ENCODE measurements at places on chromosomes 7 and 10.

DNA sequence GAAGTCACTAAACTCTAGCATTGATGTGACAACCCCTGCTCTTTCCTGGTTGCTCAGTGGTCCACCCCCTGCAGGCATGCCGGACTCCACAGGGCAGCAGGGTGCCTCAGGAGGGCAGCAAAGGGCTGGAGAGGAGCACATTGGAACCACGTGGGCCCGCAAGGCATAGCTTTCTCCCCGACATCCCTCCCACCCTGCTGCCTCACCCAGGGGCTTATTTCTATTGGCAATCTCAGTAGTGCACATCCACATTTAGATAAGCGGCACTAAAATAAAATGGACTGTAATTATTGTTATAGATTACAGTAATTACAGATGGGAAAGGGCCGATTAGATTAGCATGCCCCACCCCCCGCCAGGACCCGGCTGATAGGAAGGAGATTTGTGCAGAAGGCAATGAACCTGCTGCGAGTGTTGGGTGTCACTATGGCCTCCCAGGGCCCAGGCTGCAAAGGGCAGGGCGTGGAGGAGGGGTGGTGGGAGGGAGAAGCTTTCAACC lies 580.1 kb downstream of the GRID1 start:
- no peak for DNase-seq

DNA sequence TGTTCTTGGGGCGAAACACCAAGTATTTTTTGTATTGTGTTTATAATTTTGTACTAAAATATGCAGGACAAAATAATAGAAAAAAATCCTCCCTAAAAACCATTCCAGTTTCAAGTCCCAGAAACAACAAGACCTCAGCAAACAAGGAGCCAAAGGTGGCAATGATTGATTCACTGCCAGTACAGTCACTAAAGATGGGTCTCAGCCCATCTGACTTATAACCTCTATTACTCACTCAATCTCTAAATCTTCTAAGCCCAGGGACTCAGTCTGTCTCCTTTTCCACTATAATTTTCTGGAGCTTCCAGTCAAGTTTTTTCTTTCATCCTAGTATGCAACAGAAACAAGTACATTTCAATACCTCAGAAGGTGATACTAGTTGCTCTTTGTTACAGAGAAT lies 33.3 kb downstream of the SNX13 start:
- no peak for DNase-seq

GRCh38 chr7:1030444-1031070 lies 13.8 kb upstream of the GPR146 start:
- no peak for DNase-seq

GRCh38 chr10:133159950-133160825 lies at the start of gene KNDC1:
KNDC1 (plus strand) TSS chr10:133160219; CDS start chr10:133160468, 249 bp downstream.
- no peak for DNase-seq

DNA sequence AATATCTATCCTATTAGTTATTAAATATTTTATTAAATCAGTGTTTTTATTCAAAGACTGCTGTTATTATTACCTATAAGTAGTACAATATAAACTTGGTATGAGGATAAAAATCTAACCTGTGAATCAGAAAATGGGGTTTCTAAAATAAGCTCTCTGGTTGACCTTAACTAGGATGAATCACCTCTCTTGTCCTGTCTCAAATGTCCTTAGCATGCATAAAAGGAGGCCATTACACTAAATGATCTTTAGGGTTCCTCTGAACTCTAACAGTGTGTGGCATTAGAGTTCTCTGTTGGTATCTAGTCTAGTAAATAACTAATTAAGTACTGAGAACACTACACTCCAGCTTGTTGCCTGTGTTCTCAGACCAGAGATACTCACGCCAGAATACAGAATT lies 143.1 kb upstream of the LRRTM3 start:
- no peak for DNase-seq

DNA sequence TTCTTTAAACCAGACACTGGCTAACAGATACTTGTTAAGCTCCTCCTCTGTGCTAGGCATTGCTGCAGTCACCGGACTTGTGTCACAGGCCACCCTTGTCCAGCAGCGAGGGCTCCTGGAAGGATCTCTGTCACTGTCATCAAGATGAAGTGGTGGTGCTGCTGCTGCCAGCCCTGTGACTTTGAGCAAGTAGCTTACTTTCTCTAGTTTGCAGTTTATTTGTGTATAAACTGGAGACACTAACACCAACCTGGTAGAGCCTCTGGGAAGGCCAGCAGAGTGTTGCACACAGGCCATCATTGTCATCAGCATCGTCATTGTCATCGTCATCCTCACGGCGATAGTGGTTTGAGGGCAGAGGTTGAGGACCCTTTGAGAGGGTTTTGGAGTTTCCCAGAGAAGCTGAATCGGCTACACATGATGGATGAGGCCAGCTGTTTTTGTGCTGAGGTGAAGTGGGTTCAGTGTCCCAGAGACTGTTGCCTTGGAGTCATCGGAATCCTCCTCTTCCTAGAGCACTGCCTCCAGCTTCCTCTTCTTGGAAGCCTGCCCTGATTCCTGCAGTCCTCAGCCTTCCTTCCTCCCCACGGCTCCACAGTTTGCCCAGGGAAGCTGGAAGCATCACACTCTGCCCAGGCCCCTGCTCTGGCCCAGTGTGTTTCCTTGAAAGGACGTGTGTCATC lies 128.4 kb downstream of the GRK5 start:
- DNase-seq = no peak

- no peak for DNase-seq
Measured at GRCh38 chr10:61142987-61143386, 199.0 kb upstream of the RHOBTB1 start.

- DNase-seq = no peak
Measured at GRCh38 chr7:69845721-69846495, 247.6 kb downstream of the AUTS2 start.

DNA sequence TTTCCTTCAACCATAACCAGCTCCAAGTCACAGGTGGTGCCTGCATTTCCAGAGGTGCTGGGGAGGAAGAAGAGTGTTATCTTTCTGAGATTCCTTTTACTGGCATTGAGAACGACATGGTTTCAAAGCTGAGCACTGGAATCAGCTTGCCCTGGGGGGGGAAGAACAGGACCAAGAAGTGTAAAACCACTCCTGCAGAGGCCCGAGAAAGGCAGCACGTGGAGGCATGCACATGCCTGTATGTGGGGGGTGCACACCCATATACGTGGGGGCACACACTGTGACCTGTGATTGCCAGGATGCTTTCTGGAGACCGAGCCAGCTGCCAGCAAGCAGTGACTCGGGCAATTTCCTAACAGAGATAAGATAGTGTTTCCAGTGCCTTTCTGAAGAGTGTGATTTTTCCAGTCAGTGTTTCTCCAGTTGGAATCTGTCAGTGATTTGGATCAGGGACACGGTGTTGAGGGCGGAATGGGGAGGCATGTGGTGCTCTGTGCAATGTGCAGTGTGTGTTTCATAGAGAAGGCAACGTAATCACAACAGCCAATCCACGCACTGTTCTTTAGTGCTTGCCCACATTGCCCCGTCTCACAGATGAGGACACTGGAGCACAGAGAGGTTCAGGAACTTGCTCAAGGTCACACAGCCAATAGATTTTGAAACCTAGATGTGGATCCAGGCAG lies 4.2 kb downstream of the LRRC27 start:
- DNase-seq = no peak

- DNase-seq = no peak
Measured at GRCh38 chr7:46139079-46139478, 218.0 kb upstream of the IGFBP3 start.

- no peak for DNase-seq
Measured at GRCh38 chr10:102240467-102241031, 763 bp downstream of the PITX3 start.

DNA sequence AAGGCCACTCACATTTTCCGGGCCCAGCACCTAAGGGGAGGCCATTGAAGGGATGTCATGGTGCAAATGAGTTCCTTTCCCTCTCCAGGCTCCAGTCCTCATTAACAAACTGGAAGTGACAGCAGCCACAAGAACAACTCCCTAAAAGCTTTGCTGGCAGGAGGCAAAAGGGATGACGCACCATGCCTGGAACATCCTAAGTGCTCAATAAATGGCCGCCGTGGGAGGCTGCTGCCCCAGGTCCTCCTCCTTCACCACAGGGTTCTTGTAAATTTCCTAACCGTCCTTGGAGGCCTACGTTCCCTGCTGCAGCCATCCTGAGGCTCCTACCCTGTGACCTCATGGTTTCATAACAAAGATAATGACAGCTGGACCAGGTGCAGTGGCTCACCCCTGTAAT lies 41.3 kb upstream of the CAMK1D start:
- DNase-seq = no peak

DNA sequence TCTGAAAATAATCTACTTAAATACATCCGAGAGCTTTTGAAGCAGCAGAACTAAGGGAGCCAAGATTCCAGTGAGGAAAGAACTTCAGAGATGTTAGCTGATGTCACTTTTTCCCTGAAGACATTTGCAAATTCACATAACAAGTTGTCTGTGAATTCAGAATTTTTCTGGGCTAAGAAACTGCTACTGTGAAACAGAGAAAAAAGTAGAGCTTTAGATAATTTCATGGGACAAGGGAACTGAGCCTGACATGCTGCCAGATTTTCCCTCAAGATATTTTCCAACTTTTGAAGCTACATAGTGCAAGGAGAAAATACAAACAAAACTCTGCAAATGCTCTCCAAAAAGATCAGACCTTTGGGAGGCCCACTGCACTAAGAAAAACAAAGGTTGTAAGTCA lies 484.2 kb downstream of the ANKRD7 start:
- DNase-seq = no peak

- no peak for DNase-seq
Measured at GRCh38 chr10:95795602-95796001, 39.6 kb downstream of the ENTPD1 start.

DNA sequence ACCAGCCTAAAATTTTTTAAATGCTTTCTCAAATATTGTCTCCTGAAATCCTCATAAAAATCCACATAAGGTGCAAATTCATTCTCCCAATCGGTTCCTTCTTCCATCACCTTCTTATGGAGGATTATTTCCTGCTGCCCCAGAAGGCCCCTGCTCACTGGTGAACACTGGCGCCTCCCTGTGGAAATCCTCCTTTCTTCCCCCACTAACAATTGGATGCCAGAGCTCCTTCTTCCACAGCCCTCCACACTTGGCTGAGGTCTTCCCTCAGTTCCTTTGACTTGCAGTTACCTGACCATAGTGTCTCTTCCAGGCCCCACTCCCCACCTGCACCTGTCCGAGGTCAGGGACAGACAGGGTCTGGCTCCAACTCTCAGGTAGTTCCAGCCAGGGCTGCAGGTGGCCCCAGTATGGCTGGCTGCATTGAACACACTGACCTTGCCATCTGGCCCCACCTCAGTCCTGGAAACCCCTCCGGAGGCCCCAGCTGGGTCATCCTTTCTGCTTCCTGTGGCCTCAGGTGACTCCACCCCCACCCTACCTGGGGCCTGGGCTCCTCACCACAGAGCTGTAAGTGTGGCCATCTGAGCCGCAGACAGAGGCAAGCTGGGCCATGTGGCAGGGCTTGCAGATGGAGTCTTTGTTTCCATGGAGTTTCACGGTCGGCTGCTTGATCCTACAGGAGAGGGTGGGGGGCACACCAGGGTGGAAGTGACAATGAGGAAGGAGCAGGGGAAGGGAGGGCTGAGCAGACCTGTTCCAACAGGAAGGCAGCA lies 18.4 kb downstream of the SPOCK2 start:
- no peak for DNase-seq

DNA sequence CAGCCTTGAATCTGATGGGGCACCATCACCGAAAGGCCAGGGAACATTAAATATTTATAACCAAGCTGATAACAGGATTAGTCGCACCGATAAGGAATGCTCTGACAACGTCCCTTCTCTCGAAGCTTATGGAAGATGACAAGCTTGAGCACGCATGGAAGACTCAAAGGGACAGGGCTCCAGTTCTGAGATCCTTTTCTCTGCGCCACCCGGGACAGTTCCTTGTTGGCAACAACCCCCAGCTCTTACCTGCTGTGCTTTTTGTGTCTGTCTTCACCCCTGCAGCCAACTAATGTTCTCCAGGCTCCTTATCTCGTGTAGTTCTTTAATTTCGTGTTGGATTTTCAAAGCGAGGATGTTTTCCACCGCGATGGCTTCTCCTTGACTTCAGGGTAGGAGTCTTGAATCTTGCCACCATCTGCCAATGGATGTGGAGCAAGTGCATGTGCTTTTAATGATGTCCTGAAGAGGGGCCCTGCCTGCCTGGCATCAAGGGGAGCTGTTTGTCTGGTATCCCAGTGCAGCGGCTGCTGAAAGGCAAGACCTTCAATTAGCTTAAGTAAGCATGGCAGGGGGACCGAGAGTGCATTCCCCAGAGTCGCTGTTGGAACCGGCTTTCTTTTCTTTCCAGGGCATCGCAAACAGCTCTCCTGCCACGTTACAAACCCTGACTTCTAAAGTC lies 354 bp upstream of the FERD3L start:
- DNase-seq = no peak

DNA sequence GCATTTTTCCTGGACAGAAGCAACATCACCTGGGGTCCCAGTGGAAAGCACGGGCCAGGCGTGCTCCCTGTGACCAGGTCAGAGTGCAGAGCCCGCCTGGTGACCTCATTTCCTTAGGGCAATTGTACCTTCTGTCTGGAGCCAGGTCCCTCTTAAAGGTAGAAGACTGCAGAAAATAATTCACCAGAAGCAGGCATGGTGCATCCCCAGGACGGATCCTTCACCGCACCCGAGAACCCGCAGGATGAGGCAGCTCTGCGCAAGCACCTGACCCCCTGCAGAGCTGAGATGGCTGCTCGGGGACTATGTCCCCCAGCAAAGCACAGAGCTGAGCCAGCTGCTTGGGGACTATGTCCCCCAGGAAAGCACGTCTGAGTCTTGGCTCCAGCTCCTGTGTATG lies 557.6 kb downstream of the PTPRN2 start:
- no peak for DNase-seq

GRCh38 chr10:35318551-35318950 lies 17.8 kb upstream of the CCNY start:
- no peak for DNase-seq

Data from cerebellar nuclear complex (tissue), 1 donor.